ENCODE measurements at places on chromosomes 2 and 18.

- no peak for DNase-seq
These were observed 97.0 kb downstream of the LYPD6 start for GRCh38 chr2:149427387-149427786.

- no peak for DNase-seq
These were observed 59.9 kb downstream of the TNP1 start for GRCh38 chr2:216799873-216800431.

DNA sequence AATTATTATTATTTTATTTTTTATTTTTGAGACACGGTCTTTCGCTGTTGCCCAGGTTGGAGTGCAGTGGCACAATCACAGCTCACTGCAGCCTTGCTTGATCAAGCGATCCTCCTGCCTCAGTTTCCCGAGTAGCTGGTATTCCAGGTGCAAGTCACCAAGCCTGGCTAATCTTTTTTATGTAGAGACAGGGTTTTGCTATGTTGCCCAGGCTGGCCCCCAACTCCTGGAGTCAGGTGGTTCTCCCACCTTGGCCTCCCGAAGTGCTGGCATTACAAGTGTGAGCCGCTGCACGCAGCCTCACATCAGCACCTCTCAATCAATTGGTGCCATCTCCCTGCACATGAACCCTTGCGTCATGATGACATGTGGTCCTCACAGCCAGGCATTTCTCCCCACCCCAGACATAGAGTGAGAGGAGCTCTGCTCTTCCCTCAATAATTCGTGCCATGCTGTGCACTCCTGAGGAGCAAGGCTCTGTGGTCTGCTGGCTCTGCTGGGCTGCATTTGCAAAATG lies 5.9 kb downstream of the INPP5D start:
- DNase-seq: no peak

DNA sequence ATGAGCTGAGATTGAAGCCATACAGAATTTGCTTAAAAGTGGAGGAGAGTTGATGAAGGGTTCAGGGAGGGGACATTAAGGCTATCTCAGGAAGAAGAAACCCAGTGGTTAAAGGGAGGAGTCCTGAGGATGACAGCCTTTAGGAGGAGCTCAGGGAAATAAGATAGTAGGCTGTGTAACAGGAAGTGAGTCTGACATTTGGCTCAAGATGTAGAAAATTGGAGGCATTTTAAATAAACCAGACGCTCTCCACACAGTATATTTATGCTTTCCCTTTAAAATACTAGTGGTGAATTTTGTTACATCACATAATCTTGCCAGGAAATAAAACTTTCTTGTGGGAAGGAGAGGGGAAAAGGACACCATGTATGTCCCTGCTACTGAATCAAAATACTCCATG lies 11.6 kb downstream of the KCNH7 start:
- DNase-seq: no peak

DNA sequence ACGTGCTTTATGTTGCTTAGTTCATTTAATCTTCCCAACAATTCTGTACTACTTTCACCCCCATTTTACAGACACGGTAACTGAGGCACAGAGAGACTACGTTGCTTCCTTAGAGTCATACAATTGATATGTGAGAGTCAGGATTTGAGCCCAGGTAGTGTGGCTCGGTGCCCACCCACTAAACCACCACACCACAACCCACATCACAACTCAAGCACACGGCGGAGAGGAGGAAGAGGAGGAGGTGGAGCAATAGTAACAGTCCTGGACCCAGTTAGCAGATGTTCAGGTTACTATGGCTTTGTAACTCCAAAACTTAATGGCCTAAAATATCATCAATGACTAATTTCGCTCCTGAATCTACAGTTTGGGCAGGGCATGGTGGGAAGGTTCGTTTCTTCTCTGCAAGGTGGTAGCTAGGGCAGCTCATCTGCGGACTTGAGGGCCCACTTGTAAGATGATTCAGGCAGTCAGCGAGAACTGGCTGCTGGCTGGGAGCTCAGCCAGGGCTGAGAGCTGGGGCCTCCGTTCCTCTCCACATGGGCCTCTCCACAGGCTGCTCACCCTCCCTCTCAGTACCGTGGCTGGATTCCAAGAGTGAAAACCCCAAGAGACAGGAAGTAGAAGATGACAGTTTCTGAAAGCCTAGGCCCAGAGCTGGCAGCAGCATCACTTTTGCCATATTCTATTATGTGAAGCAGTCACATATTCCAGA lies 167.1 kb downstream of the ZFP36L2 start:
- DNase-seq: peak; percentile 70

DNA sequence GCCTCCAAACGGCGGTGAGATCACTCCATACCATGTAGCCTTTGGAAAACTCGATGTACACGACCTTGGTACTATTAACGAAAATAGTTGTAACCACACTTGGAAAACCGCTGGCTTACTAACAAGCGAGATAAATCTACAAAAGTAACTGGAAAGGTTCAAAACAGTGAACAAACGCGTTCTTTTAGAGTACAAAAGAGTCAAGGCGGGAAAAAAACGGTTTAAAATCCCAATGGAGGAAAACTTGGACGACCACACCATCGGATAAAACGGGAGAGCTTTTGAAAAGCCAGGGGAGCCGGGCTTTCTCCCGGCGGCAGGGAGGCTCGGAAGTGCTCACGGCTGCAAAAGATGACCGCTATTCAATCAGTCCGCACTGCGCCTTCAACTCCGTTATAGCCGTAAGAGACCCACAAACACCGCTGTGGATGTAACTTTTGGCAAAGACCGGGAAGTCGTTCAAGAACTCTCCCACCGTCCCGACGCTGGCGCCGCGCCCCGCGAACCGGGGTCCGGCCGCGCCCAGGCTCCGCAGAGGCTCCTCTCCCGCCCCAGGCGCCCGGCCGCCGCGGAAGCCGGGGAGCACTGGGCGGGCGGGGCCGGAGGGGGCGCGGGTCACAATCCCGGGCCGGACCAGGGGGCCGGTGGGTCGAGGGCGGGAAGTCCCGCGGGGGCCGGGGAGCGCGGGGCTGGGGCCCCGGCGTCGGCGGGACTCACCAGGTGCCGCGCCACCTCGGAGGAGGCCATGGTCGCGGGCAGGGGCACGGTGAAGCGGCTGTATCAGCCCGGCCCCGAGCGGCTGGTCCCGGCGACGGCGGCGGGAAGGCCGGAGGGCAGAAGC lies 465 bp downstream of the SEPTIN10 start:
- DNase-seq: no peak

GRCh38 chr18:74742573-74743243 lies 145.0 kb downstream of the ZNF407 start:
- DNase-seq: no peak

DNA sequence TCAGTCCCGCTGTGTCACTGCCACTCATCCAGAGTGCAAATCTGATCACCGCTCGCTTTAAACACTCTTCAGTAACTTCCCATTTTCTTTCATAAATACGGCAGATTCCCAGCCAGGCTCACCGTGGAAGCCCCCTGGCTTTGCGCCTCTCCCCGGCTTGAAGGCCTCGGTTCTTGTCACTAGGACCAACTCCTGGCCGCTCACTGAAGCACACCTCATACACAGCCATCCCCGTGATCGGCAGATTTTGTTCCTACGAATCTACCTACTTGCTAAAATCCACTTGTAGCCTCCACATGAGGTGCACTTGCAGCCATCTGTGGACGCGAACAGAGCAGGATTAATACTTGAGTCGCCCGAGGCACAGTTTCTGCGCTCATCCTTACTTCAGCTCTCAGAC lies 462.4 kb upstream of the MYT1L start:
- DNase-seq: no peak

DNA sequence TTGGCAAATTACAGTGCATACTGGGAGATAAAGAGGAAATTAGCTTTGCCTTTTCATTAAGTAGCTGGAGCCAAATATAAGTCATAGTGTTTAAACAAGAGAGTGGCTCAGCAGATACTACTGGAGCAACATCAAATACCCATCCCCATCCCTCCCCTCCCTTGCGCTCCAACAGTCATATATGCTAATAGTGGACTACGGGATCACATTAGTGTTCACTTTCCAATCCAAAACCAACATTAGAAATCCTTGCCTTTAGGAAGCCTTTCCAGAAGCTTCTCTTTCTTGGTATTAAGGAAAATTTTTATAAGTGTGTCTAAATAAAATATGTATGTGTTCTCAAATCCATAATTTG lies 1669.3 kb downstream of the SUCLG1 start:
- DNase-seq: no peak

DNA sequence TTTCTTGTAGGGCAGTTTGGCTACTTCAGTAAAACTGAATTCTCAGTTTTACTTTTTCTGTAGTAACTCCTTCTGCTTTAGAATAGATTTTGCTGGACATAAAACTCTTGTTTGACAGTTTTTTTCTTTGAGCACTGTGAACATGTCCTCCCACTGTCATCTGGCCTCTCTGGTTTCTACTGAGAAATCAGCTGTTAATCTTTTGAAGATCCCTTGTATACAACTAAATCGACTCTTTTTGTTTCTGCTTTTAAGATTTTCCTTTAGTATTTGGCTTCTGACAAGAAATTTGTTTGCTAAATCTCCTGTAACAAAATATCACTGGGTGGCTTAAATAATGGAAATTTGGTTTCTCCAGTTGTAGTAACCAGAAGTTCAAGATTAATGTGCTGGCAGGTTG lies 570.9 kb upstream of the RAB6C start:
- no peak for DNase-seq

DNA sequence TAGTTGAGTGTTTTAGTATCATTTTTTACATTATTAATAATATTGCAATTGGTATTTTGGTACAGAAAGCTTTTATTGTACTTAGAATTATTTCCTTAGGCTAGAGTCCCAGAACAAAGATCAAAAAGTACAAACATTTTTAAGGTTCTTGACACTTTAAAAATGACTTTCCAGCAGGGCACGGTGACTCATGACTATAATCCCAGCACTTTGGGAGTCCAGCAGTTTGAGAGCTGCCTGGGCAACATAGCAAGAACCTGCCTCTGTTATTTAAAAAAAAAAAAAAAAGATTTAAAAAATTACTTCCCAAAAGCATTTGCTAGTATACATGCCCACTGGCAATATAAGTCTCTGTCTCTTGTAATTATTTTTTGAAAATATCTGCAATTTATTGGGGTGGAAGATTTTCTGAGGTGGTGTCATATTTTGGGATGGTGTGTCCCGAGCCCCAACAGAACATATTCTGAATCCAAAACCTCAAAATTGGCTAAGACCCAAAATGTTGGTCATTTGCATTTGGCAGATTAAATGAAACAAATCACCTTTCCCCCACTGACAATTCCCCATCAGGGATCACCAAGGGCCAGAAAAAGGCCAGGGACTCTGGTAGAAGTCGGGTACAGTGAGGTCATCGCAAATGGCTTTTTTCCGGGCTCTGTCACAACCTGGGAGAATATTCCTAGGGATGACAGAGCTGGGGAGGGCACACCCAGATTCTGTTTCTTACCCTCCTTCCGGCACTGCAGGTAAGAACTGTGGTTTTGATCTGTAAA lies 42.1 kb downstream of the NIFK start:
- DNase-seq: no peak

DNA sequence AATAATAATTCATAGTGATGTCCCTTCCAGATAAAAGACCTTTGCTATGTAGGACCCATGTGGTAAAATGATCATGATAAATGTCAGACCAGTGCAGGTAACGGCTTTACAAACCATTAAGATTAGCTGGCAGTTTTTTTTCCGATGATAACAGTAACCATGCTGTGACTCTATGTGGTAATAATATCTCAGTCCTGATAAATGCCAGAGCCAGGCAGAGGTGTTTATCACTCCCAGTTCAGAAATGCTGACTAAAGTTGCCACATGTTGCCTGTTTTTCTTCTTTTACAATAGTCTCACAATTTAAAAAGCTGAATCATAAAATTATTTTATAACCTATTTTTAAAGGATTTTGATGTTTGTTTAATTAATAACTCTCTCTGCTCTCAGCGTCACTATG lies 565.1 kb downstream of the ARHGAP15 start:
- no peak for DNase-seq

- peak; percentile 51 for DNase-seq
These were observed 199.8 kb downstream of the CLIP4 start for GRCh38 chr2:29314816-29315571.

DNA sequence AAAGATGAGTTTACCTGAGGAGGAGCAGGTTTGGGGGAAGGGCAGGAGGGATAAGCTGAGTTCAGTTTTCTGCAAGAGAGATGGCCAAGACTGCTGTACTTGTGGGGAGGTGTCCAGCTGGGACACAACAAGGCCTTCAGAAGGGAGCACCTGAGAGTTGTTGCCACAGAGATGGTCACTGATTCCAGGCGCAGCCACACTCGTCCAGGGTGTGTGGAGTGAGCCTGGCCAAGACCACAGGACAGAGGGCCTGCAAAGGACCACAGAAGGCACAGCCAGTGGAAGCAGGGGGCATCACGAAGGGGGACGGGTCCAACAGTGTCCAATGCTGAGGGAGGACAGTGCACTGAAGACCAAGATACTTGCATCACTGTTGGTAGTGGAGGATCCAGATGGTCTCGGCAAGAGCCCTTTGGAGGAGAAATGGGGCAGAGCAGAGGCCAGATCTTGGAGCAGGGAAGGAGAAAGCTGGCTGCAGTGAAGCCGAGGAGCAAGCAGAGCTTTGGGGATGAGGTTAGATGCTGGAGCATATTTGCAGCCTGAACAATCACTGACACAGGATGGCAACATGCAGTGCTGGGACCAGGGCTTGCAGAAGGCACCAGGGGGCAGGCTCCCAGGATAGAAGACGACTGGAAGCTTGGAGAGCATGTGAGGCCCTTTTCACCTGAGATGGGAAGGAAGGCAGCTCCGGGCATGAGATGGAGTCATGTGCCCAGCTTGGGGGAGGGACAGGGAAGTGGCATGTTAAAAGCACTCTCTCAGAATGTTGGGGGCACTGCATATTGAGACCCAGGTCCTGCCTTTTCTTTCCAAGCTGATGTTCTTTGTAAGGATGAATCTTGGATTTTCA lies 214.0 kb downstream of the CYP26B1 start:
- DNase-seq: no peak

DNA sequence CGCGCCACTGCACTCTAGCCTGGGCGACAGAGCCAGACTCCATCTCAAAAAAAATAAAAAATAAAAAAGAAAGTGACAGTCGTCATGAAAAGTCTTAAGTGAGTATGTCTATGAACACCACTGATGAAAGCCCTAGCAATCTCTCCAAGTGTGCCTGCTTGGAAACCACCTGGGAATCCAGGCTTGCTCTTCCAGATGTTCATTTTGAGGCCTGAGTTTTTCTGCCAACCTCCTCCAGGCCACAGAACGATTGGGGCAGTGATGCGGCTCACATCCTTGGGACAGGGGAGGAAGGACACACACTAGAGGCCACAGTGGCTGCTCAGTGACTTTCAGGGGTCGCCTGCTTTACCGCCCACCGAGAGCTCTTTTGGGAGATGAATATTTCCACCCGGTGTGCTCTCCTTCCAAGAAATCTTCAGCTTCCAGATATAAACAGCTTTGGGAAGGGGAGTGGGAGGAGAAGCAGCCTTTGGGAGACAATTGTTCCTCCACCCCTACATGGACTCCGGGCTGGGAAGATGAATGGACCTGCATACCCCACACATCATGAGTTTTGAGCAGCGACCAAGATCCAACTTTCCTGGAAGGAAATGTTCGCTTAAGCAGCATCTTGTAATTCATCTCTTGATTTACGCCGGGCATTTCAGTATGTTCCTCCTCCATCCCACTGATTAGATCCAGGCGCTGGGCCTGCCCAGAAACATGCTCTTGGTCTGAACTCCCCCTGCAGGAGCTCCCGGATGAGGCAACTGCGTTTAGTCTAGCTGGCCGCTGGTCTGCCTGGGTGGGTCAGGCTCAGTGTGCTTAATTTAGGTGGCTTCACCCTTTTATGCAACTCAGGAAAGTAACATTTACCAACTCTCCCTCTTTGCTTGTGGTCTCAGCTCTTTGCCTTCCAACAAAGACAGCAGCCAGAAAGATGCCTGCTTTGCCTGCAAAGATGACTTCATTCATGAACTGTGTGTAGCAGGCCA lies 6.2 kb upstream of the ARMC9 start:
- DNase-seq: no peak

- no peak for DNase-seq
These were observed 116.3 kb downstream of the SEPTIN10 start for GRCh38 chr2:109497463-109497862.

GRCh38 chr2:76730021-76730420 lies 792.2 kb downstream of the LRRTM4 start:
- no peak for DNase-seq

Data from GM12878 (cell line).